Stimulated activated CD4-positive, alpha-beta T cell treated with anti-CD3 and anti-CD28 coated beads, Interleukin-1b, Interleukin-23, amount 100 ng/mL, for 24 hours (primary cell): ENCODE measurements at places on chromosomes 13 and 19.
A peak's percentile ranks its signal among the peaks of the same experiment; 100 is the strongest.

DNA sequence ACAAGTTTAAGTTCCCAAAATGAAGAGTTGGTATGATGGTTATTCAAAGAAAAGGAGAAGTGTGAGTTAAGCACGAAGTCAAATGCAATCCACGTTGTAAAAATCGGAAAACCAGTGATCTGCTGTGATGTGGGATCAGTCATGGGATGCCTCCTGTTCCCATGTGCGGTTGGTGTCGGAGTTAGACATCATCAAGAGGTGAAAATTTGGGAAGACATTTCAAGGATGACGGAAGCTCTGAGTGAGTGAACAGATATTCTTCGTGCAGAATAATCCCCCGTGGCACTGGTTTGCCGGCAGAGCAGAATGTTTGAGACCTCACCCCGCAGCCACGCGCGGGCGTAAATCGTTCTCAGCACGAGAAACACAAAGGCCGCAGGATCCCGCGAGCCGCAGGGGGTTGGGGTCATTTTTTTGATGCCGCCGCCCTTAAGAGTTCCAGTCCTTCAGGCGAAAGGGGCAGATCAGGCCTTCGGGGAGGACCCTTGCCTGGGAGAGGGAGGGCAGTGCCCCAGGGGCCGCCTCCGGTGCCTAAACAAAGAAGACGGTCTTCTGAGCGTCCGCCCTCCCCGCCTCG lies 13.7 kb upstream of the SOX1 start:
- no peak for DNase-seq

DNA sequence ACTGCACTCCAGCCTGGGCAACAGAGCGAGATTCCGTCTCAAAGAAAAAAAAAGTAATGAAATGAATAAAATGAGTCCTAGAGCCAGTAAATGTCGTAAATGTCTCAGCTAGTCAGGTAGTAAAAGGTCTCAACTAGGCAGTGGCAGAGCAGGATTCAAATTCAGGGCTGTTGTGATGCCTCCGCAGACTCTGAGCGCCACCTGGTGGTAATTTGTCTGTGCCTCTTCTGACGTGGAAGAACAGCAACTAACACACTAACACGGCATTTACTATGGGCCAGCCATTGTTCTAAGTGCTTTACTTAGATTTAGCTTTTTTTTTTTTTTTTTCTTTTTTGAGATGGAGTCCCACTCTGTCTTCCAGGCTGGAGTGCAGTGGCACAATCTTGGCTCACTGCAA lies 30.2 kb downstream of the CYP2F1 start:
- DNase-seq = peak; percentile 76

DNA sequence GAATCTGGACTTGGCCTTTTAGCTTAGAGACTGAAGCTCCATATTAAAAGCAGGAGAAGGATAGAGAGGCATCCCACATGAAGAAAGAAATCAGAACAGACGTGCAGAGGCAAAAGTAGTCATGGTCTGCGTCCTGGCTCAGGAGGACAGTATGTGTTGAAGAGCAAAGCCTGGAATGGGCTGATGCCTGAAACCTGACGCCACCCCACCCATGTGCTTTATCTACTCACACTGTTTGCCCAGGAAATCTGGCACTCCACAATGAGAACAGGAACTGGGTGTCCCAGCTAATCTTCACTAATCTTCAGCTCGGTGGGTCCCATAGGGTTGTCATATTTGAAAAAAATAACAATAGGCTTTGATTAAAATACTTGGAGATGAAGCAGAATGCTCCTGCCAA lies 549.0 kb upstream of the GPC6 start:
- DNase-seq = no peak

- DNase-seq = no peak
Observed at GRCh38 chr19:7280940-7281666, 13.1 kb downstream of the INSR start.

DNA sequence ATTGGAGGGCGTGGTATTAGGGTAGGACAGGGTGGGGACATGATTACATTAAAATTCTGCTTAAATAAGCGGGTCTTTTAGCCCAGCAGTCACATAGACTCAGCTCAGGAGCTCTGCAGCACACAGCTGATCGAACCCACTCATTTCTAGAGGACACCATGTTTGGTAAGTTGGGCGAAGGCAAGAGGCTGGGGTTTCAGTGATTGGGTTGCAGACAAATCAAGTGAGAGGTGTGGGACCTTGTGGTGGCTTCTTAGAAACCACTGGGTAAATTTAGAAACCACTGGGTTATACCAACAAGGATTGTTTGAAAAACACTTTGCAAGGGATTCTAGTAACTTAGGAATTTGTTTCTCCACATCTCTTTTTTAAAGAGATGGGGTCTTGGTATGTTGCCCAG lies at the start of gene LEUTX:
Gene LEUTX, plus strand, starts transcription at position 92 of the 400 bp plus-strand sequence. Its CDS starts 67 bp downstream, at position 159.
- DNase-seq = no peak

GRCh38 chr19:2034729-2035589 lies 16.1 kb downstream of the MKNK2 start:
- DNase-seq = no peak

- DNase-seq = no peak
Observed at GRCh38 chr13:111317042-111317550, 3.3 kb upstream of the TEX29 start.

- no peak for DNase-seq
Observed at GRCh38 chr19:10021446-10021845, 8.2 kb downstream of the RDH8 start.

- DNase-seq = no peak
Observed at GRCh38 chr13:110444226-110444653, 117.3 kb downstream of the RAB20 start.

- DNase-seq = no peak
Observed at GRCh38 chr13:75165543-75166230, 316.3 kb downstream of the TBC1D4 start.

- DNase-seq = no peak
Observed at GRCh38 chr13:34941436-34941834, 635 bp upstream of the NBEA start.

DNA sequence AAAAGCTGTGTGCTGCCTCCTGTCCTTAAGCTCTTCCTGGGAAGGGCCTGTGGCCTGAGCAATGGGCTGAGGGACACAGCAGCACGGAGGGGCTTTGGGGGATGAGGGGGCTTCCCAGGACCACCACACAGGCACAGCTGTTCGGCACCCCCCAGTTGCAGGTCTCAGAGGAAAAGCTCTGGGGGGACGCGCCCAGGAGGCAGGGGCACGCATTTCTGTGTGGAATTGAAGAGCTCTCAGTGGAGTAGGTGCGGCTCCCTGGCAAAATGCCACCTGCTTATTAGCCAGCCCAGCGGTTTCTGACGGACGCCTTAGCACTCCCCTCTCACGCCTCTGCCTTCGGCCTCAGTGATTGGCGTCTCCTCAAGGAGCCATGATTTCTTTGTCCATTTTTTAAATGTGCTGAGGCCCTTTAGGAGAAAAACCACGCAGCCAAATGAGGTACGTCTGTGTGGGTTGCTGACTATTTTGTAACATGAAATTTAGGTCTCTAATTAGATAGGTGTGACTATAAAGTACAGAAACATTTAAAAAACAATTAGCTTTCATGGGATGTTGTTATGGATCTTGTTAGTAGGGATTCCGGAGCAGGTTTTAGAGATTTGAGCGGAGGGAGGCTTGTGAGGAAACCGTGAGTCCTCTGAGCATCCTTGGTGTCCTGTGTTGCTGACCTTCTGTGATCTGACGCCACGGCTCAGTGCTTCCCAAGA lies 4.0 kb downstream of the MCF2L start:
- DNase-seq = no peak
